ENCODE measurements at places on chromosomes 5 and 9.

DNA sequence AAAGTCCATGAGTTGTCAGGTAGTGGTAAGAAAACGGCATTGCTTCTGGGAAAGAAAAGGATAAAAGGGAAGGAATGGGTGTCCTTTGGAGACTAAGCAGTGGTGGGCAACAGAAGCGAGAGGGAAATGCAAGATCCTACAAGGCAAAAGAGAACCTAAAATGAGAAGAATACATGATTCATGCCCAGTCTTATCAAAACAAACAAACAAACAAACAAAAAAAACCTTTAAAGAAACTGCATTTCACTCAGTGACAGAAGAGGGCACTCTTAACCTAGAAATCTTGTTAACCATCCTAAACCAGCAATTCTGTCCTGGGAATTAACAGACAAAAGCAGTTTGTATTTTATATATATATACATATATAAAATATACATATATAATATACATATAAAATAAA lies 88.5 kb downstream of the SUSD1 start:
- no peak for DNase-seq

DNA sequence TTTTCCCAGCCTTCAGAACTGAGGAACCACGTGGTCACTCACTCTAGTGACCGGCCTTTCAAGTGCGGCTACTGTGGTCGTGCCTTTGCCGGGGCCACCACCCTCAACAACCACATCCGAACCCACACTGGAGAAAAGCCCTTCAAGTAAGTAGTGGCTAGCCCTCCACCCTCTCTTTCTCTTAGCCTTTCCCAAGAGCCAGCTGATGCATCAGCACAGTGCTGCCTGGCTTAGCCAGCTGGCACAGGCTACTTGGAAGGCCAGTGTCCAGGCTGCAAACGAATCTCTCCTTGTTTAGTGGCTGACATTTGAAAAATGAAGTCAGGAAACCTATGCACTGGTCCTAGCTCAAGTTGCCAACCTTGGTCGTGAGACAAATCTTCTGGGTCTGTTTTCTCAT lies 91.1 kb downstream of the PRDM6 start:
- no peak for DNase-seq

- DNase-seq, result no peak
These were observed 27.5 kb downstream of the ADAM19 start for GRCh38 chr5:157547941-157548512.

- DNase-seq, result no peak
These were observed 119.1 kb downstream of the DPYSL3 start for GRCh38 chr5:147390654-147391225.
